ENCODE measurements at places on chromosomes 2 and 18. TPM values are rescaled to one million over a fixed set of nuclear protein-coding genes. Genes with fewer than 3 reads are reported as not detected.

GRCh38 chr2:41207578-41207977, 755.7 kb upstream of the SLC8A1 start:
- no peak for DNase-seq

GRCh38 chr2:1846046-1847015, 102.0 kb upstream of the PXDN start:
- DNase-seq: peak; percentile 32

DNA sequence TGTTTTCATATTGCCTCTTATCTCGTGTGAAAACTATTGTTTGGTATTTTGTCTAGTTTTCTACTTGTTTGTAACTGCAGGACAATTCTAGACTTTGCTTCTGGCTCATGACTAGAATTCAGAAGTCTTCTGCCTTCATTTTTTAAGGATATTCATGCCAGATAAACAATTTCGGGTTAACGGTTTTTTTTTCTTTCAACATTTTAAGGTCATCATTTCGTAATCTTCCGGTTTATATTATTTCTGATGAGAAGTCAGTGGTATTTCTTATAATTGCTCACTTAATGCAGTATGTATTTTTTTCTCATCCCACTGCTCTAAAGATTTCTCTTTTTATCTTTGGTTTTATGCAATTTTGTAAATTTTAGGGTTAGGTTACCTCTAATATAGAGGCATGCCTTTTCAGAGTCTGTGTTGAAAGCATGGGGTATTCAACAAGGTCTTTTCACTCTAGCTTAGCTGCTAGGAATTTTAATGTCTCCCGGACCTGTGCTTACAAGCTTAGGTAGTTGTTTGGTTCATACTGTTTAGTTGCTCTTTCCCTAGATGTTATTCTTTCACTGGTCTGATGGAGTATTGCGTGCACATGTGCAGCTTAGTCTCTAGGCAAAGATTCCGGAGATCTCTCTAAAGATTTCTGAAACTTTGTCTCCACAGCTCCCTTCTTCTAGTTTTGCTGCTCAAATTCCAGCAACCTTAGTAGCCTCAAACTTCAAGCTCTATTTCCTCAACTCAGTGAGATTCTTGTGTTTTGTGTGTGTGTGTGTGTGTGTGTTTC, 198.1 kb downstream of the MCFD2 start:
- no peak for DNase-seq

DNA sequence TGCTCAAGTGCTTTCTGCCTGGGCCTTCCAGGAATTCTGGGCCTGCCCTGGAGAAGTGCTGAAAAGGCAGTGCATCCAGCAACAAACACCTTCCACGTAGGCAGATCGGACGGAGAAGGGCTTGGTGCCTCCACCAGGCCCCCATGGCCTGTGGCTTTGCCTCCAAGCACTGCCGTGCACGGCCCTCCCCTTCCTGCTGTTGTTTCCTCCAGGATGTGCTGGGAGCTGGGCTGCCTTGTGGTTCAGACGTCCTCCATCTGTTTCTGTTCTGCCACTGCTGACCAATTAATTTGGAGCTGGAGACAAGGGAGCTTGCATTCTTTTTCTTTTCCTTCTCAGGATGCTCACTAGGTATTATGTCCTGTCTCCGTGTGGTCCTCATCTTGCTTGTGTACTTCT, 197.0 kb downstream of the HRH4 start:
- DNase-seq: no peak

DNA sequence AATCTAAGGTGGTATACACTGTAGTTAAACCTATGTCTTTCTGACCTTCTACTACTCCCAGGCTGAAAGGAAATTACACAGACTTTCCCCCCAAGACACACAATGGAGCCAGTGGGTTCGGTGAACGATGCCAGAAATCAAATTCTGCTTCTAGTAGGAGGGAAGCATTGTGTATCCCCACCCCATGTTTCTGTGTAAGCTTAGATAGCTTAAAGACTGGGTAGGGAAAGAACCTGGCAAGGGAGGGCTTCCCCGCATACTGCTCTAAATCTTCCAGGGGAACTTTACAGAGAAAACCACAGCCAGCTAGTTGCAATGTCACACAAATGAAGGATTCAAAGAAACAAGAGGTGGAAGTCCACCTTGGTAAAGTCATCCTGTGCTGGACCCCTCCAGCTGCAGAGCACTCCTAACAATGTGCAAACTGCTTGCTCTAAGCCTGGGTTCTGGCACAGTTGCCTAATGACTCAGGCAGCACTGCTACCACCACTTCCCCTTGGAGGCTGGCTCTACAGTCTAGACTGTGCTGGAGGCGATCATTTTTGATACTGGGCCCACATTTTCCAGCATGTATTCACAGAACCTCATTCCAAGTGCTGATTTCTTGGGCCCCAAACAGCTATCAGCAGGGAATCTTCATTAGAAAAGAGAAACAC, 47.5 kb downstream of the TRIB2 start:
- peak; percentile 74 for DNase-seq

DNA sequence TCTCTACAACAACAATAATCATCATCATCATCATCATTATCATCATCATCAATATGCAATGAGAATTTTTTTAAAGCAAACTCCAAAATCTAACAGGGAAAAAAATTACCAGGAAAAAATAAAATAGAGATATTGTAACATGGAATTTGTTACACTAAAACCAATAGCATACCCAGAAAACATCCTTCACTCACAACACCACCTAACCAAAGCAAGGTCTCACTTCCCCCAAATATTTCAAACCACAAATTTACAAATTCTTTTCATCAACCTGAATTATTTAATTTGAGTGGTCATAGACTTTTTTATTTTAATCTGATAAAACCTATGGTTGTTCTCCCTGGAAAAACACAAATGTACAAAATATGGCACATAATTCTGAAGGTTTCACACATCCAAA, 11.2 kb downstream of the ITSN2 start:
- DNase-seq: no peak

DNA sequence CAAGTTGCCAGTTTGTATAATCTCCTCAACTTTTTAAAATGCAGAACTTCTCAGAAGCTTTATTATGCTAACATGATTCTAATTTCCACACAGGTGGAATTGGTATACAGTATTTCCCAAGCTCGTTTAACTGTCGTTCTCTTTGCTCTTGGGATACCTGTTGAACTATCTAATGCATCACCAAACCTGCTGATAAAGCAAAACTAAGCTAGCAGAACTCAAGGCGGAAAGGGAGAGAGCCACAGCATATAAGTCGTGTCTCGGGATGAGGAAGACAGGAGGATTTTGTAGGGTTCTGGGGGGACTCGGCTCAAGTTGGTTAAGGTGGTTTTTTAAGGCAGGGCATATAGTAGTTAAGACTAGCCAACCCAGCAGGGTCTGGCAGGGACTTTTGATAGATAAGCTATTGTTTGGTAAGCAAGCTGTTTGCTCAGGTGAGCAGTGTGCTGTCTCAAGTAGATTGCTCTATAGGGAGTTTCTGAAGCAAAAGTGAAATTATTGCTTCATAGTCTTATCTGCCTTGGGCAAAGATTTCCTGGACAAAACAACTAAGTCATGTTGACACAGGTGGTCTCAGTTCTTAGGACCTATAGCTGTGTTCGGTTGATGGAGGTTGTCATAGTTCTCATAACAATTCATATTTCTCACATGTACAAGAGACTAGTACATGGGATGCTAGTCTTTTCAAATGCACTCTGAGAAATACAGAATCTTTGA, 28.2 kb upstream of the CHRNA1 start:
- no peak for DNase-seq

GRCh38 chr2:25787020-25787419, 91.3 kb downstream of the ASXL2 start:
- DNase-seq: no peak

DNA sequence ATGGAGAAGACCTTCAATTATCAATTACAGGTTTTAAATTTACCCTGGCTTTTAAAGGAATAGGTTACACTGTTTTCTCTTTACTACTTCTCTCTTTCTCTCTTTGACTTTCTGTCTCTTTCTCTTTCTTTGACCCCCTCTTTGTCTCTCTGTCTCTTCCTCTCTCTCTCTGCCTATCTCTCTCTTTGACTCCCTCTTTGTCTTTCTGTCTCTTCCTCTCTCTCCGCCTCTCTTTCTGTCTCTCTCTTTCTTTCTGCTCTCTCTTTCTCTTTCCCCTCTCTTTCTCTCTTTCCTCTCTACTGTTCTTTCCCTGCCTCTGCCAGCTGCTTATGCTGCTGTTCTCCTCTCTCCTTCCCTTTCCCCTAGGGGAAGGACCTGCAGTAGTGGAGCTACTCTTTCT, 175.7 kb downstream of the MTCL1 start:
- no peak for DNase-seq

DNA sequence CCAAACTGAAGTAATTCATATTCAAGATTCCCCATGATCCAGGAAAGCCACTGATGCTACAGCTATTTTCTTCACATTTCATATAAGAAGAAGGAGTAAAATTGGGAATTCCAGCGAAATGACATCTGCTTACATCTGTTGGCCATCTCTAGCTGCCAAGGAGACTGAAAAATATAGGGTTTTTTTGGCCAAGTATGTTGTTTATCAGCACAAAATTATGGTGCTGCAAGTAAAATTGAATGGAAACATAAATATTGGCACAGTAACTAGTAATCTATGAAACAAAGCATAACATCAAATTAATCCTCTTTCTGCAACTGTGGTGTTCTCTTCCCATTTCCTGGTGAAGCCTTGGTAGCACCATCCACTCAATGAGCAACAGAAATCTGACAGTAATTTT, 649.5 kb upstream of the ZNF804A start:
- no peak for DNase-seq

DNA sequence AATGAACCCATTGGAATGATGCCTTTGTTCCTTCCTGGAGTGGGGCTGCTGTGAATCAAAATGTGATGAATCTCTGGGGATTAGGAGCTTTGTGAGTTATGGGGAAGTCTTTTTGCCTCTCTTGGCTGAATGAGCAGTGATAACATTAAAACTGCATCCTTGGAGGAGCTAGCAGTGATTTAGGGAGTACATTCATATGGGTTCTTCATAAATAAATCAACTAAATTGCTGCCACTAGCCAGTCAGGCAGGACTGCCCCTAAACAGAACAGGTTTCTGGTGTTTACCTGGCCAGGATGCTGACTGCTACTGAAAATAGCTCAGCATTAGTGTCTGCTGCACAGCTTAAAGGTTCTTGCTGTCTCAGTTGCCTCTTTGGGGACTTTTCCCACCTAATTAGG, 244.5 kb upstream of the MEX3C start:
- no peak for DNase-seq

- DNase-seq: peak; percentile 45
Observed at GRCh38 chr2:181573140-181573736, 83.7 kb downstream of the CERKL start.

- DNase-seq: no peak
Observed at GRCh38 chr2:20917719-20918572, 95.0 kb upstream of the LDAH start.

DNA sequence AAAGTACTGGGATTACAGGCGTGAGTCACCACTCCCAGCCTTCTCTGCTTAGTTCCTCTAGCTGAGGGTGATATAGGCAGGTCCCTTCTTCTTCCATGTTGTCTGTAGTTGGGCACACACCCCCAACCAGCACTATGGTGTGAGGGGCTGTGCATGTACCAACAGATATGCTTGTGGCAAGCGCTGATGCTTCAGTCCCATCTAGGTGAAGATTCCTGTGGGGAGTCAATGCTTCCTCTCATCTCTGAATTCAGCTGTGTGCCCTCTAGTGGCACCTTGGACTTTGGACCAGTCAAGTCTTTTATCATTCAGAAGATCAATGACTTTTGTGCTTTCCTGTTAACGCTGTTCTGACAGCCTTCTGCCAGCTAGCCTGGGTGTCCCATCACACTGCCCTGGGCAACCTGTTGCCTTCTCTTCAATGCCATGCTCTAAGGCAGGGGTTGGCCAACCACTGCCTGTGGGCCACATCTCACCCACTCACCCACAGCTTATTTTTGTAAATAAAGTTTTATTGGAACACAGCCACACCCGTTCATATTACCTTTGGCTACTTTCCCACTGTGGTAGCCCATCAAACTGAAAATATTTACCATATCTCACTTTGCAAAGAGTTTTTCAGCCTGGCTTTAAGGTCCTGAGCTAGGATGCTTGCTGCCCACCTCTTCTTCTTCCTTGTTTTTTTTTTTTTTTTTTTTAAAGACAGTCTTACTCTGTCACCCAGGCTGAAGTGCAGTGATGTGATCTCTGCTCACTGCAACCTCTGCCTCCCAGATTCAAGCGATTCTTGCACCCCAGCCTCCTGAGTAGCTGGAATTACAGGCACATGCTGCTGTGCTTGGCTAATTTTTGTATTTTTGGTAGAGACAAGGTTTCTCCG, 51.0 kb downstream of the NPAS2 start:
- no peak for DNase-seq

GRCh38 chr2:8368463-8368862, 313.4 kb upstream of the ID2 start:
- no peak for DNase-seq

DNA sequence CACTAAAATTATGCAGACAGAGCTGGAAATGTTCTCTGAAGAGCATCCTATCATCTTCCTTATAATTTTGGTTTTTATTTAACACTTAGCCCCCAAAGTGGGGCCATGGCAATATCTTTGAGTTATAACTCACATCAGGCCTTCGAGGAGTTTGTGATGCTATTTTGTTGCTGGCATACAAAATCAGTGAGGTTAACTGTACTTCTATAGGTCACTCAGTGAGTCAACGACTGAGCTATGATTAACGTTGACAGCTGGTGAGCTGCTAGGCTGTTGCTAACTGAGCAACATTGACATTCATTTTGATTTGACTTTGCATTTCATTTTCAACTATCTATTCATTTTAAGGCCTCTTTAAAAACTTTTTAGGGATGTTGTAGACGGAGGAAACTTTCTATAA, 50.0 kb downstream of the GPD2 start:
- DNase-seq: peak; percentile 62

- no peak for DNase-seq
Observed at GRCh38 chr18:36379435-36379984, 82.0 kb downstream of the FHOD3 start.

DNA sequence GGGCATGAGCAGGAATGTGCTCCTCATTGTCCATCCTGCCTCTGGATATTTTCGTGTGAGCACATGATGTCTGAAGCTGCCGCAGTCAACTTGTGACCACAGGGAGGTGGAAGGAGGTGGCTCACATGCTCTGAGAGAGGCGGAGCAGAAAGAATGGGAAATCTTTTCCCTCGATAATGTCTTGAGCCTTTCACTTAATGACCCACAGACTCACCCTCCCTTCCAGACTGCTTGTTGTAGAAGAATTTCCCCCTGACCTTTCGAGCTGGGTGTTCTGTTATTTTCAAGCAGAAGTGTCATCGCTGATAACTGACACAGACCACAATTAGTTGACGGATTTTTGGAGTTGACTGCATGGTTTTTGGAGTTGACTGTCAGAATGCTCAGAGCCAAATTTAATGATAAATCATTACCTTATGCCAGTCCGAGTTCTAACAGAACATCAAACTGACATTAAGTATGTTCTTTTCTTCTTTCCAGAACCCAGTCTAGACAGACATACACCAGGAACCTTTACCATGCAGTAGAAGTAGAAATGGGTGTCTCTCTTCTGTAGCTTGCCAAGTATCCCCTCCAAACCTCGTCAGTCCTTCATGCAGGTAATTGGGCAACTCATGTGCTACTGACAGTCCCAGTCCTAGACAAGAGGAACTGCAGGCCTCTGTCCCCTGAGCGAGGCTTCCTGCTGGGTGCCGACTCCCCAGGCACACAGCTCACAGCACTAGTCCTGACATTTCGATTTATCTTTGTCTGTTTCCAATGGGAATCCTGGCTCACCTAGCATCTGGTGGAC, 29.4 kb upstream of the RTTN start:
- DNase-seq: peak; percentile 80

- no peak for DNase-seq
Observed at GRCh38 chr2:110126906-110127305, 11.3 kb upstream of the MALL start.

TXNDC2 gene
- 1.6 TPM for total RNA-seq

RGPD4 gene
- not detected for total RNA-seq

REG3A gene
- not detected for total RNA-seq

SALL3 gene
- total RNA-seq: not detected

DSG2 gene
- 0.34 TPM for total RNA-seq

POTEF gene
- not detected for total RNA-seq

ABCB11 gene
- total RNA-seq: 0.02 TPM

All from M059J (cell line).